ENCODE measurements at places on chromosomes 3 and 15.

GRCh38 chr3:66603151-66603611 is 102.4 kb upstream of the LRIG1 start:
- DNase-seq = no peak

GRCh38 chr3:120192579-120192978 is 92.4 kb downstream of the GPR156 start:
- DNase-seq = no peak

- DNase-seq = no peak
Measured at GRCh38 chr15:63030101-63030551, 12.4 kb upstream of the TPM1 start.

GRCh38 chr15:40582726-40583246 is 11.3 kb upstream of the KNL1 start:
- DNase-seq = no peak

DNA sequence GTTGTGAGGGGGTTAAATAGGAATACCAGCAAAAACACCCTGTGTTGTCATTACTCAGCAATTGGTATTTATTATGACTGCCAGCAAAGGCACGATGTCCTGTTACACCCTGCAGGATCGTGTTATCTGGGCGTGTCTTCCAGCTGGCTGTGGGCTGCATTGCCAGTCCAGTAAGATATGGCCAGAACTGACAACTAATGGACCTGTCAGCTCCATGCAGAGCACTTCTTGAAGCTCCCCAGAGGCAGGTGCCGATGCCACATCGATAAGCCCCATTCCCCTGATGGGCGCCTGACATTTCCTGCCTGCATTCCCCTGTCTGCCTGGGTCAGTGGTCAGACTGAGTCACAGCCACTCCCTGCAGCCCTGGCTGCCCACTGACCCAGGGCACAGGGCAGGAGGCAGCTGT is 79.7 kb upstream of the RASGRF1 start:
- no peak for DNase-seq

GRCh38 chr15:82892573-82892972 is 59.9 kb downstream of the HOMER2 start:
- no peak for DNase-seq

- no peak for DNase-seq
Measured at GRCh38 chr3:149596134-149596770, 61.6 kb downstream of the WWTR1 start.

DNA sequence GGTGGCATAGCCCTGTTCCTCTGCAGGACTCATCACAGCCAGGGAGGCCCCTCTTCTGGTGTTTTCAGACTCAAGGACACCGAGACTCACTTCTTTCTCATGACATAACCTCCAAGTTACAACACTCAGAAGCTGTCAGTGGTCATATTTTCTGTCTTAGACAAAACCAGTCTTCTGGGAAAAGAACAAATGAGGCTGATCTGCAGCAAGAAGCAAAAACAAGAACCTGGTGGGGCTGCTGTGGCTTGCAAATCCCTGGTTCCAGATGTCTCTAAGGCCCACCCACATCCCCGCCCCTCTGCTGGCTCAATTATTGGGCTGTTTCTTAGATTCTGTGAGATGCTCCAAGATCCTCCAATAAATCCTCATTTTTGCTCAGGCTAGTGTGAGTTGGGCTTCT is 16.6 kb upstream of the LOXL1 start:
- no peak for DNase-seq

GRCh38 chr3:142940472-142940871 is 23.0 kb downstream of the PAQR9 start:
- no peak for DNase-seq

DNA sequence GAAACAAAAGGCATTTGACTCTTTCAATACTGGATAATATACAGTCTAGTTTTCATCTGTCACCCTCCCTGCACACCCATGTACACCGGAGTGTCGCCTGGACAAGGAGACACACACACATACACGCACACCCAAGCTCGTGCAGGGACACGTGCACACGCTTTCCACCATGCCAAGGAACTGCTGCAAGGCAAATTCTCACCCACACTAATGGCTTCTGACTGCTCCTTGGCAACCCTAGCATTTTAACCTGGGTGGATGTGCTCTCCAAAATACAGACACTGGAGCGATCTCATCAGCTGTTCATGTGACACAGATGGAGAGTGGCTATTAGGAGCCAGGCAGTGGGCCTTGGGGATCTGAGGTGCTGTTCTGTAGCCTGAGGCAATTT is 61.6 kb downstream of the MEIS2 start:
- DNase-seq = no peak

- no peak for DNase-seq
Measured at GRCh38 chr3:168493412-168494205, 397.9 kb upstream of the GOLIM4 start.

DNA sequence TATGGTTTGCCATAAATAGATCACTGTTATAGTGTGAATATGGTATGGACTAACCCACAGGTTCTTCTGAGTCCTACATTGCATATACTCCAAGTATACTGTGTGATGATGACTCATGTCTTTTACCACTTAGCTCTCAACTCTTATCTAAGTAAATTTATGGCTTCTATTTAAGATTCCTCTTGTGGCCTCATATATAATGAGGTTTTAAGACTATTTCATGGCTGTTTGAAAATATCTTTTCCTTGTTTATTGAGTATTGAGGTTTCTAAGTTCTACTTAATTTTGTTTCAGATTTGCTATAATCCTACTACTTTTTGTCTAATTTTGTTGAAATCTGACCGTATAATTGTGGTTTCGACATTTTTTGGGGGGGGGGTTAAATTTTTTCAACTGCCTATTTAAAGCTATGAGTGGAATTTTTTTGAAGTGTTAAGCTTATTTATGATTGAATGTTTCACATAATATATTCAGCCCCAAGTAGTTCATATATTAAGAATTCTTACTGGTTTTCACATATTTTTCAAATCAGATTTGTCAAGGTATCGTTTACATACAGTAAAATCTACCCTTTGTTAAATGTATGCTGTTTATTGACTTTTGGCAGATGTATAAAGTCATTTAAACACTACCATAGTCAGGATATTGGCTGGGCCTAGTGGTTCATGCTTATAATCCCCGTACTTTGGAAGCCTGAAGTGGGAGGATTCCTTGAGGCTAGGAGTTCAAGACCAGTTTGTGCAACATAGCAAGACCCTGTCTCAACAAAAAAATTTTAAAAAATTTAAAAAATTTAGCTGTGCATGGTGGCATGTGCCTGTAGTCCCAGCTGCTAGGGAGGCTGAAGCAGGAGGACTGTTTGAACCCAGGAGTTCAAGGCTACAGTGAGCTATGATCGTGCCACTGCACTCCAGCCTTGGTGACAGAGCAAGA is 11.7 kb downstream of the SLC25A36 start:
- DNase-seq = peak; percentile 9

DNA sequence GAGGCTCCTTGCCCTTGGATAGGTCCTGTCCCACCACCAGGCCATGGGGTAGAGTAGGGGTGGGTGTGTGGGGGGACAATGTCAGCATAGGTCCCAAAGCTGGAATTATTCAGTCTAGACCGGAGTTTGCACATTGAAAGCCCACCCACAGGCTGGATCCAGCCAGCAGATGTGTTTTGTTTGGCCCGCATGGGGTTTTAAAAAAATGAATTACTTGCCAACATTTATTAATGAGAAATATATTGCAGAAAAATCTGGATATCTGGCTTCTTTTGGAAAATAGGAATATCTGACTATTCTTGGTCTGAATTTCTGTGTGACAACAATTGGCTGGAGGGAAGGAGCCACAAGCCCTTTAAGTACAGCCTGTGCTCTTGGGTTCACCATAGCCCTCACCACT is 17.3 kb upstream of the LRIG1 start:
- no peak for DNase-seq

GRCh38 chr15:98746375-98747155 is 98.2 kb downstream of the IGF1R start:
- no peak for DNase-seq

GRCh38 chr15:88835119-88835518 is 31.9 kb downstream of the ACAN start:
- DNase-seq = no peak

DNA sequence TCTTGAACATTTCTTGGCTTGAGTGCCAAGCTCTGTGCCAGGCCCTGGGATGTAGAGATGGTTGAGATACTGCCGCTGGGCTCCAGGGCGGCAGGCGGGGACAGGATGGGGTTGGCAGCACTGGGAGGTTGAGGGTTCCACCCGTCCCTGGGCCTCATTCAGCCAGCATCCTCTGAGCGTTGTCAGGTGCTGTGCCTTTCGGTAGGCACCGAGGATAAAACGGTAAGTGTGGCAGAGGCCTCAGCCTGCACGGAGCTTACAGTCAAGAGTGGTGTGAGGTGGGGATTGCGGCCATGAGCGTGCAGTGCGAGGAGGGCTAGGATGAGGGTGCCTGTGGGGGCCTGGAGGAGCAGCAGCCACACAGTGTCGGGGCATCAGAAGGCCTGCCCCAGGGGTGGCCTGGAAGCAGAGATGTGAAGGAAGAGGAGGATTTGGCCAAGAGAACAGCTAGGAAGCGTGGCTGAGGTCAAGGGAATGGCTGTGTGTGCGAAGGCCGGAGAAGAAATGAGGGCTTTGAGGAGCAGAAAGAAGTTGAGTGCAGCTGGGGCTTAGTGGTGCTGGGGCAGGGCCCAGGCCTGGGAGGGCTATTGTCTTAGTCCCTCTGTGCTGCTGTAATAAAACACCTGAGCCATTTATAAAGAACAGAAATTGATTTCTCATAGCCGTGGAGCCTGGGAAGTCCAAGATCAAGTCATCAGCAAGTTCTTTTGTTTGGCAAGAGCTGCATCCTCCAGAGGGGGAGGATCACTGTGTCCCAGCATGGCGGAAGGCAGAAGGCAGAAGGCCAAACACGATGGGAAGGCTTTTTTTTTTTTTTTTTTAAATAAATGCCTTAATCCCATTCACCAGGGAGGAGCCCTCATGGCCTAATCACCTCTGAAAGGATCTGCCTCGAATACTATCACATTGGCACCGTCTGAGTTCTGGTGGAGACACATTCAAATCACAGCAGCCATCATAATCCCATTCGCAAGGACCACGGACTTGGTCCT is 22.7 kb downstream of the CORO2B start:
- DNase-seq = no peak

DNA sequence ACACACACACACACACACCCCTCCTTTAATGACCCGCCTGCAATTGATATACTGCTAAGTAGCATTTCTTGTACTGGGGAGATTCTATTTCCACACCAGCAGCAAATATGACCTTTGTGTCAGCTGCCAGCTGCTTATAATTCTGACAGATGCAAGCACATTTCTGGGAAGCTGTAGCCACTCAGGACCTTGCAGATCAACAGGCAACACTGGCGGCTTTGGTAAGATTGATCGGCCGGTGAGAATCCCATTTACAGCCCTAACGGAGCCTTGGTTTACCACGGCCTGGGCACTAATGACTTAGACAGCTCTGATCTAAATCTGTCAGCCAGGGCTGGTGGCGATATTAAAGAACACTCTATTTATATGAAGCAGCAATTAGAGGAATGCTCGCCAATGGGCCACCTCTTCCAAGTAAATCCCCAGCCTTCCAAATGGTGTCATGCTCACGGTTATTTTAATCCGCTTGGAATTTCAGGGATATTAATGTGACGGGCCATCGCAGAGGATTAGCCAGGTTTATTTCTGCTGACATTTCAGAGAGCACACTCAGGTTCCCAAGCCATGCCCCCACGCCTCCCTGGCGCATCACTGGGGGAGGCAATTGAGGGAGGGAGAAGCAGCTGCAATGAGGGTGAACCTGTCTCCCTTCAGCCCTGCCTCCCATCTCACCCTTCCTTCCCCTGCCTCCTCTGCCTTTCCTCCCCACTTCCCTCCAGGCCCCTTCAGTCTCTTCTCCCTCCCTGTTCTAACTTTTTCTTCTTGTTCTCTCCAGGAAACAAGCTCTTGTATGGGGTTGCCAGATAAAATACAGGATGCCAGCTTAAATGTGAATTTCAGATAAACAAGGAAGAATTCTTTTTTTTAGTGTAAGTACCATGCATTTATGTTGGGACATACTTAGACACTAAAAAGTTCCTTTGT is 287.0 kb downstream of the TLE3 start:
- no peak for DNase-seq

DNA sequence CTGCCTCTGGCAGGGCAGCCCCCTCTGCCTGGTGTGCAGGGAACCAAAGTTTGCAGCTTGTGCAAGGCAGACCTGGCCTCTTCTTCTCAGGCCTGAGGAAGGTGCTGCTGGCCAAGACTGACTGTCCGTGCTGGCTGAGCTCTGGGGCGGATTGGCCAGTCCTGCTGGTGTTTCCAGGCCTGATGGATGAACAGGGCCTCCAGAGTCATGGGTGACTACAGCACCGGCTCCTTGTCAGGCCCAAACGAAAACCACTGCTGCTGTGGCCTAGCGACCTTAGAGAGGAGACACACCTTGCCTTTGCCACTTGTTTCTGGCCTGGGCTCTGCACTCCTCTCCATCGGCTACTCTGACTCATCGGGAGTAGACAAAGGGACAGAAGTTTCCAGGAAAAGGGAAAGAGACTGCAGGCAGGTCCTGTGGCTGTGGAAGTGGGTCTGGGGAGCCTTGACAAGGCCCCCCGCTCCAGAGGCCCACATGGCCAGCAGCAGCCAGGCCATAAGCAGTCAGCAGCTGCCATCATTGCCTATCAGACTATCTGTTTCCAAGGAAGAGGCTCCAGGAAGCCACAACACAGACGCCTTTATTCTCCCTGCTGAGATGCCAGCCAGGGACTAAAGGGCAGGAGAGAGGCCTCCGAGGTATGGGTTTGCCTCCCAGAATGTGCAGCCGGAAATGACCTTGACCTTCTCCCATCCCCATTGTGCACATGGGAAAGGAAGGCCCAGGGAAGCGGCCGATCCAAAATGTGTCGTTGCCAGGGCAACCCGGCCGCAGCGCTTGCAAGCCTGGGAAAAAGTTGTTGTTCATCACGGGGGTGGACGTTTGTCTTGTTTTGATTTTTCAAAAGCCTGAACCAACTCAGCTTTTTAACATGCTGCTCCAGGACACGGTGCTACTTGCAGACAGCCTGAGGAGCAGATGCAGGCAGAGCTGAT is 160.5 kb downstream of the CHSY1 start:
- DNase-seq = no peak
